ENCODE measurements at places on chromosomes 16 and 17.
A peak's percentile ranks its signal among the peaks of the same experiment; 100 is the strongest.

DNA sequence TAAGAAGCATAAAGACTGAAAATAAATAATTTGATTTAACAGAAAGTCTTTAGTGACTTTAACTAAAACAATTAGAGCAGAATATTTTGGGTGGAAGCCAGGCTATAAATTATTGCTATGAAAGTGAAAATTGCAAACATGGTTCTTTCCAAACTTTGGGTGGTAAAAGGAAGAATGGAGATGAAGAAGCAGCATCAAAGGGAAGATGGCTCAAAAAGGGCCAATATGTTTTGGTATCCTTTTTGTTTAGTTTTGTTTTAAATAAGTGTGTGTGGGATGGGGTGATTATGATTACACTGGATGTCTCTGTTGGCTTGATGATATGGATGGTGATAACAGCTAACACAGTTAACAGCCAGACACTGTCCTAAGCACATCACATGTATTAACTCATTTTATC is 153.7 kb downstream of the CYB561 start:
- no peak for DNase-seq

DNA sequence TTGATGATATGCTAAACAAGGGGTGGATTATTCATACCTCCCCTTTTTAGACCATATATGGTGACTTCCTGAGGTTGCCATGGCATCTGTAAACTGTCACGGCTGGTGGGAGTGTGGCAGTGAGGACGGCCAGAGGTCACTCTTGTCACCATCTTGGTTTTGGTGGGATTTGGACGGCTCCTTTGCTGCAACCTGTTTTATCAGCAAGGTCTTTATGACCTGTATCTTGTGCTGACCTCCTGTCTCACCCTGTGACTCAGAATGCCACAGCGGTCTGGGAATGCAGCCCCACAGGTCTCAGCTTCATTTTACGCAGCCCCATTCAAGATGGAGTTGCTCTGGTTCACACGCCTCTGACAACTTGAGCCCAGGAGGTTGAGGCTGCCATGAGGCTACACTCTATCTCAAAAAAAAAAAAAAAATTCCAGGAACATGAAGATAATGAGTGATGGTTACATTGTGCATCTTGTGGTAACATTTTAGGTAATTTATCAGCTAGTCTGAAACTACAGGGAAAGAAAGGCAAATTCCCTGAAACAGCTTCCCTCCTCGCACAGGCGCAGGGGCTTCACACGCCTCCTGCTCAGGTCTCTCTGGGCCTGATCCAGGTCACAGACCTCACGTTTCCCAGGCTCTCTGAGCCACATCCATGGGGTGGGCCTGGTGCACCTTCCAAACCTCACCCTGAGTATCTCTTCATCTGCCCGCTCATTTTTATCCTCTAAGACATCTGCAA is 15.3 kb upstream of the UBE2I start:
- DNase-seq = no peak

DNA sequence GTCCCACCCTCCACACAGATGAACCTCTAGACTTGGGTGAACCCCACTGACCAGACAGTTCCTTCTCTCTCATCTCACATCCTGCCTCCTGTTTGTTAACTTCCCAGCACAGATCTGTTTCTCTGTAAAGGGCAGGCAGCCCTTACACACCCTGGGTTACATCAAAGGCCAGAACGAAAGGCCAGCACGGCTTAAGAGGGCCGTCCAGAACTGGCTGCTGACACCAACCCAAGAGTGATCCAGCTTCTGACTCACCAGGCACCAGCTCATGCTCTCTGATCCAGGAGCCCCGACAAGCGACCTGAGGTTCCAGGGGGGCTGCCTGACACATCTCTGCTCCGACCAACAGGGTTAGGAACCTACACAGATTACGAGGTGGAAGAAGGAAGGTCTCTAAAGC is 86.9 kb downstream of the MRM3 start:
- peak; percentile 20 for DNase-seq

- no peak for DNase-seq
Measured at GRCh38 chr16:86292942-86293341, 217.4 kb upstream of the FOXF1 start.

- no peak for DNase-seq
Measured at GRCh38 chr17:33463887-33464286, 170.8 kb upstream of the ASIC2 start.

DNA sequence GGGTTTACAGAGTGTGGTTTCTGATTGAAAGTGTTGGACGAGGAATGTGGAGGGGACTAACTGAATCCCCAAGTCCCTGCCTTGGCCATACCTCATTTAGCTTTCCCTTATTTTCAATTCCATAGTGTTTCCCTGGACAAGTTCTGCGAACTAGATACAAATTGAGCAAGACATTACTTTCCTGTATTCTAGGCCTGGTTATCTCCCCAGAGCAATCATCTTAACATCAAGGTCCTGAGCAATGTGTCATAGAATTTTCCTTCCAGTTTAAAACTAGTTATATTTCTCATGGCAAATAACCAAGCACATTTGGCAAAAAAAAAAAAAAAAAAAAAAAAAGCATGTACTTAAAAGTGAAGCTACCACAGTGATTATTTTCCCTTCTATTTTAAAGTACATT is 330.1 kb downstream of the CDH11 start:
- no peak for DNase-seq

Data from dermis blood vessel endothelial cell (primary cell).